ENCODE measurements at places on chromosomes 7 and 10.

DNA sequence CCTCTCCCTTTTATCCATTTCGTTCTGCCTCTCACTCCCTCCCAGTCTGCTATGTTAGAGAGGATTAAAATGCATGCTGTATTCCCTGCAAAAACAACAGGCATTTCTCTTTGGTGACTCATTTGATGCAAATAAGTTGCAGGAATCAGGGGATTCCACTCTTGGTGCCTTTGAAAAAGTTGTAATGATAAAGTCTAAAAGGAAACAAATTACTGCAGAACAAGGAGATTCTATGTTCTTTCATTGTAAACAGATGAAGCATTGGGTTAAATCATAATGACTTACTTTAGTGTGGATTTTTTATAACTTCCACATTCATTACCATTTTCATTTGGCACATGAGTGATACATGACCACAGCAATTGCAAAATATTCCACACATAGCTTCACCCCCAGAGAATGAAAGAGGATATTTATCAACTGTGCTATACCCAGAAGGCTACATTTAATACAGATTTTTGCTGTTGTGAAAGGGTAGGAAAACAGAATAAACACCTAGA, 33.4 kb upstream of the ABLIM1 start:
- DNase-seq: no peak

DNA sequence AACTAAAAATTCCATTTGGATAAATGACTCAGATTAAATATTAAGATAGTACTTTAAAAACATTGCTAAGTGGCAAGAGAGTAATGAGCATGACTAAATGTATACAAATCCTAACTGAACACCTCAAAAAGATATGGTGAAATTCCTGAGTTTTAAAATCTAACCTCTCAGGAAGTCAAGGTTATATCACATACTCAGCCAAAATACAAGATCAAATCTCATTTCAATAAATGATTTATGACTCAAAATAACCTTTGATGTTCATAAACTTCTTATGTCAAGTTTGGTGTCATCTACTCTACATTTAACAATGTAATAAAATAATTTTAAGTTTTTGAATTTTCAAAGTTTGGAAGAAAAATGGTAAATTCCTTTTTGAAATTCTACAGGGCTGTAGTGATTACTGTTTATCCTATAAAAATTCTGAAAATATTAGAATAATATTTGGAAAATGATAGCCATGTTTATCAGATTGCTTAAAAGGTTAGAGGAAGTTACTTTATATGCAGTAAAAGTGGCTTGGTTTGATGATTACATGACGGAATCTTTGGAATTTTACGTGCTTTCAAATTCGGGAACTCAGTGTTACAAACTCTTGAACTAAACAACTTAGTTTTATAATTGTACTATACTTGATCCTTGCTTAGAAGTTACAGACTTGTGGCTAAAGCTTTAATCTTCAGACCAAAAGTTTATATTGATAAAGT, 43.7 kb downstream of the ASZ1 start:
- no peak for DNase-seq

- DNase-seq: no peak
Measured at GRCh38 chr10:57948796-57949195, 318.9 kb downstream of the IPMK start.

GRCh38 chr7:128221929-128222403, 19.1 kb upstream of the LEP start:
- DNase-seq: no peak

DNA sequence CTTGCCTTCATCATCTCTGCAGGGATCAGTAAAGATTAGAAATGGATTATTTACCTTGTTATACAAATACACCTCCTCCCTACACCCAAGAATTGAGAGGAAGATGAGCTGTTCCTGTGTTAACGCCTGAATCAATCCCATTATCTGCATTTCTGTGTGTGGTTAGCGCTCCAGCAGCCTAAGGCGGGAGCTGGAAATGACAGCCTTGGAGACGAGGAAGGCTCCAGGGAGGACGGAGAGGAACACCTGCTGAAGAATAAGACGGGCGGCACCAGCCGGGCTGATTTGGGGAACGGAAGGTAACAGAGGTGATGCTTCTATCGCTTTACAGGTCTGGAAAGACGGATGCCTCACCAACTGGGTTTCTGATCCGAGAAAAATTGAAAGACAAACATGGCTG, 34.2 kb upstream of the DDC start:
- DNase-seq: no peak

GRCh38 chr10:107022600-107023354, 141.7 kb downstream of the SORCS1 start:
- DNase-seq: no peak

DNA sequence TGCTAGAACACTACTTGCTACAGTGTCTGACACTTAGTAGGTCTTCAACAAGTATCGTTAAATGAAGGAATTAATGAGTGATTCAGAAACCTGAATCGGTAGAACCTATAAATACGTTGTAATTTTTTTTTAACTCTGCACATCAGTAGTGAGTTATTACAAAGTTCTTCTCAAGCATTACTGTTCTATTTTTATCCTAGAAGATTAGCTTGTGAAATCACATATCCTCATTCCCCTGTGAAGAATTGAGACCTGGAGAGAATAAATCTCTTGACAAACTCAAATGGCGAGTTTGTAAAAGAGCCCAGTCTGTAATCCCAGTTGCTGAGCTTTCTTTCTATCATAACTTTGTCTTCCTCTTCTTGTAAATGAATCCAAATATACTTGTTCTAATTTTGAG, 34.7 kb downstream of the HYAL4 start:
- DNase-seq: no peak

DNA sequence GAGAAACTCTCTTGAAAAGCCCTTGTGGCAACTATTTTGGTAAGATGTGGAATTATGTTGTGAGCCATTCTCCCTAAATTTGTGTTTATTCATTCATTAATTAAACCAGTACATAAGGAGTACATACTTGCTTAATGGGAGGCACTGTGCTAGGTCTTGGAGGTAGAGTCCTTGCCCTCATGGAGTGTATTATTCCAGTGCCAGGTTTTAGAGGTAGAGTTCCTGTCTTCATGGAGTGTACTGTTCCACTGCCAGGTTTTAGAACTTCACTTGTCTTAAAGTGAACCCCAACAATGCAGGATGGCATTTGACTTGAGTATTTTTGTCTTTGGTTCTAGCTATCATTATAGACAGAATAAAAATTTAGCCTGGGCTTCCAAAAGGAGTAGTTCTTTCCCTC, 8.8 kb downstream of the MXI1 start:
- no peak for DNase-seq

DNA sequence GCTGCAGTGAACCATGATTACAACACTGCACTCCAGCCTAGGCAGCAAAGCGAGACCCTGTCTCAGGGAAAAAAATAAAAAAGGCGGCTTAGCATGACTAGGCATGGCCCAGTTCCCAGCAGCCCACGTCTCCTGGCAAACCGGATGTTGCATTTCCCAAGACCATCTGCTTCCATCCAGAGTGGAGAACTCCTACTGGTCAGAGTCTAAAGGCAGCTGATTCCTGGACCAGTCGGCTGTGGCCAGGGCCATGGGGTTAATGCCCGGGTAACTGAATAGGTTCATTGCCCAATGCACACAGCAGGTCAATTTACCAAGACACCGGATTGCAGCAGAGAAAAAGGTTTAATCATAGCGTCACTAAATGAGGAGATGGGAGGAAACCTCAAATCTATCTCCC, 133.1 kb downstream of the MYL10 start:
- no peak for DNase-seq

- no peak for DNase-seq
Measured at GRCh38 chr10:4546500-4546899, 279.5 kb upstream of the AKR1E2 start.

- DNase-seq: no peak
Measured at GRCh38 chr7:128105228-128106022, 74.2 kb upstream of the LRRC4 start.

DNA sequence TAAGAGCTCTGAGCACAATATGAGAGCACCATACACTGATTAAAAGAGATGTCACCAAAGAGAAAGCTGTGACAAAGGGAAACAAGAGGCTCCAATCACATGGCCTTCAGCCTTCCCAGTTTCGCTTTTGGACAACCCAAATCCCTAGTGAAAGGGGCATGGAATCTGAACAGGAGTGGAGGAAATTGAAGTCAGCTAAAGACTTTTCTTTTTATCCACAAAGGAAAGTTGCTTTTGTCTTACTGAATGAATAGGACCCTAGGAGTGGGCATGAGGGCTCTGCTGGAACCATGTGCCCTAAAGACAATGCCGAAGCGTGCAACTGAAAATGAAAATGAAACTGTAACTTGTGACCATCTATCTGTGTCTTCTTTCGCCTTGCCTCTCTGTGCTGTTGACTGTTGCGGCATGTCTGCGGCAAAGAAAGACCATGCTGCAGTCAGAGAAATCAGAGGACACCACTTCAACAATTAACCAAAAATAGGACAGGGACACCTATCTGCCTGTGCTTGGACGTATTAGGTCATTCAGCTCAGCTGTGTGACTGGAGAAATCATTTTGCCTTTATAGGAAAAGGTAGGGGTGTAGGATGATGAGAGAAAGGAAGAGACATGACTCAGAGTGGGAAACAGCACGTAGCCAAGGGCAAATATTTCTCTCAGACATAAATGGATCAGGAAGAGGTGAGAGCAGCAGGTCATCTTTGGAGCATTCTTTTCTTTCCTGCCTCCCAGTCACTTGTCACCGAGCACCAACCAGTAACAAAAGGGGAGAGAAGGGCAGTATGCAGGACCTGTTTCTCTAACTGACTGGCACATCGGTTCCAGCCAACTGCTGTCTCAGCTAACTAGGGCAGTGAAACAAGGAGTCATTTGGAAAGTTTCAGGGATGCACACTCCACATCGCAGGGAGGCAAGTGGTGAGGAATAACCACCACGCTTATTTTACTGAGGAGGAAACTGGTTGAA, 12.3 kb downstream of the CAV2 start:
- no peak for DNase-seq

DNA sequence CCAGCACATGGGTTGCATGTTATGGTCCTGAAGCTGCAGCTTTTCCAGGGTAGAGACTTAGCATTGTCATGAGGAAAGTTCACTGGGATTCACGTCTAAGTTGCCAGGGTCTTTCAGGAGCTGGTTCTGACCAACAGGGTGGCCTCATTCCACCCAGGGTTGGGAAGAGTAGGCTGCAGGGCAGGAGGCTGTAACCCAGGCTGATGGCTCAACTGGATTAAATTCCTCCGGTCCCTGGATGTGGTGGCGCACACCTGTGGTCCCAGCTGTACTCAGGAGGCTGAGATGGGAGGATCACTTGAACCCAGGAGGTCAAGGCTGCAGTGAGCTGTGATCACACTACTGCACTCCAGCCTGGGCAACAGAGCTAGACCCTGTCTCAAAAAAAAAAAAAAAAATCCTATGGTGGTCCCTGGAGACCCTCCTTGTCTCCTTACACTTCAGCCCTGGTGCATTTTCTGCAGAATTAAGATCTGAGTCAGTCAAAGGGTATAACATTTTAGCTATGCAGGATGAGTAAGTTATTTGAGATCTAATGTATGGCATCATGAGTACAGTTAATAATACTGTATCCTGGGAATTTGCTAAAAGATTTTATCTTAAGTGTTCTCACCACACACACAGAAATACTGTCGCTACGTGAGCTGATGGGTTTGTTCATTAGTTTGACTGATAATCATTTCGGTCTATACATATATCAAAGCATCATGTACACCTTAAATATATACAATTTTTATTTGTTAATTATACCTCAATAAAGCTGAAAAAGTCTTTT, 44.0 kb downstream of the ASB13 start:
- no peak for DNase-seq

DNA sequence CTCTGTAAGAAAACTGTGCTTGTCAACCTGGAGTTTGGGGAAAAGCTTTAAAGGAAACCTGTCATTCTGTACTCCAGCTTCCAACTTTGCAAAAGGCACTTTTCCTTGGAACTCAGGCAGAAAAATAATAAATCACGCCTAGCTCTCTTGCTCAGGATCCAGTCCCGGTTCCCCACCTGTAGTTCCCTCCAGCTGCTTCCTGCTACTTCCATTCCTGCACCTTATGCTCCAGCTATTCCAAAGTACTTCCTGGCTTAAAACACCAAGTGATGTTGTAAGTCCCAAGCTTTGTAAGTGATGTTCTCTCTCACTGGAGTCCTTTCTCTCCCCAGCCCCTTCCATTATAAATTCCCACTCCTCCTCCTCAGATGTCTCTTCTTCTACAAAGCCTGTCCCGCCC, 98.6 kb downstream of the GRM8 start:
- DNase-seq: no peak
